ENCODE measurements at places on chromosomes 2 and 18.

GRCh38 chr2:45210462-45211195 lies 201.4 kb upstream of the SIX2 start:
- ATAC-seq = no peak

- ATAC-seq = no peak
These were observed 277.0 kb downstream of the CDH2 start for GRCh38 chr18:27899893-27900292.

DNA sequence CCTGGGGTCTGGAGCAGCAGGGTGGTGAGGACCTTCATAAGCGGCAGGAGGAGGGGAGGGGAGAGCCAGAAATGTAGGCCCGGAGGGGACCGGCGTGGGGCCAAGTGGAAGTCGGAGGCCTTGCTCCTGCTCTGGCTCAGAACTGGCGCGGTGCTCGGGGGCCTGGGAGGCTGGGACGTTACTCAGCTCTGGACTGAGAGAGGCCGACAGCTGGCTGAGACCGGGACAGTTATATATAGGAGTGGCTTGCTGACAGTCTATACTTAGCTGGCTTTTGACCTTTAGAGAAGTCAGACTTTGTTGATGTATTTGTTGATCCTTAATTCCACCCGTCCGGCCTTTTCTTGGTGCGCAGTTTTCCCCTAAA lies 15.7 kb downstream of the IGFBP5 start:
- ATAC-seq = no peak

DNA sequence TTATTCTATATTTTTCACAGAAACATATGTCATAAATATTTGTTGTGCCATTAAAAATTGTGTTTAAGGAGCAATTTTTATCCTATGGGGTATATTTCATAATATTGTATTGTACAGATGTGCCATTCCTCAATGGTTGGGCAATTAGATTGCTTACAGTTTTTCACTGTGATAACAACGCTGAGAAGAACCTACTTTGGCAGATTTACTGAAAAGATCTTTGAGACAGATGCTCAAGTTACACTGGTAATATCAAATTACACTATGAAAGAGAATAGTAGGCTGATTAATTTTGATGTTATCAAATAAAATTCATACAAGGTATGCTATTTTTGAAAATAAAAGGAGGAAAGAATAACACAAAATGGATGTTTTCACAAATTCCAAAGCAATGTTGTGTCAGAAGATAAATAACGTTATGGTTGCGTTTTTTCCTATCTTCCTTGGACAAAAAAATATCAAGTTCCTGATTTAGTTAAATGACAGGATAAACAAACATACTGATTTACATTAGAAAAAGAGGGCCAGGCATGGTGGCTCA lies 335.1 kb upstream of the ZNF521 start:
- ATAC-seq = no peak

DNA sequence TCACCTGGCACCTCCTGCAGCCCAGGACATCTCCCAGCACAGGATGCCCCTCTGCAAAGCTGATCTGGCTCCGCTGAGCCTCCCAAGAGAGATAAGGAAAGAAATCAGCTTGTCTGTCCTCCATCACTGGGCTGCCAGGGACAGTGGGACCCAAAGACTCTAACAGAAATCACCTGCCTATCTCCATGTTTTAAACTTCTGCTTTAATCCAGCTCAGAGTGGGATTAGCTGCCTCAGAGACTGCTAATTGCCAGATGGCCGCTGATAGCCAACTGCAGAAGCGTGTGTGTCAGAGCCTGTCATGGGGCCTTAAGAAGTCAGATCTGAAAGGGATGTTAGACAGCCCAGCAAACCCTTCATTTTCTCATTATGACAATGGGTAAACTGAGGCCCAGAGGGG lies 389.4 kb upstream of the KLHL29 start:
- no peak for ATAC-seq

DNA sequence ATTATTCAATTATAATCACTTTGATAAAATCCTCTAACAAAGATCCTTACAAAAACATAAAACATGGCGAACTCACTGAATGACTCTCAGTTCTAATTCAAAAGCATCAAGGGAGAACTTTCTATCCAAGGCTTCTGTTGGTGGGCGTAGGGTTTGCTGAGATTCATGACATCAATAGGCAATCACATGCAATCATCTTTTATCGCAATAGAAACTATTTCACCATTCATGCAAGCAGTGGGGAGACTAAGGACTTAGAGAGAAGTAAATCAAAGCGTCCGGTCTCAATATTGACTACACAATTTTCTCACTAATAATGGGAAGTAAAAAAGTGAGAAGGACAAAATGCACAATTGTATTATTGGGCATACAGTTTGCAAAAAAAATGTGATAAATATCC lies 168.7 kb downstream of the SCG2 start:
- ATAC-seq = no peak

- no peak for ATAC-seq
These were observed 921.1 kb downstream of the SOCS6 start for GRCh38 chr18:71209944-71210343.

DNA sequence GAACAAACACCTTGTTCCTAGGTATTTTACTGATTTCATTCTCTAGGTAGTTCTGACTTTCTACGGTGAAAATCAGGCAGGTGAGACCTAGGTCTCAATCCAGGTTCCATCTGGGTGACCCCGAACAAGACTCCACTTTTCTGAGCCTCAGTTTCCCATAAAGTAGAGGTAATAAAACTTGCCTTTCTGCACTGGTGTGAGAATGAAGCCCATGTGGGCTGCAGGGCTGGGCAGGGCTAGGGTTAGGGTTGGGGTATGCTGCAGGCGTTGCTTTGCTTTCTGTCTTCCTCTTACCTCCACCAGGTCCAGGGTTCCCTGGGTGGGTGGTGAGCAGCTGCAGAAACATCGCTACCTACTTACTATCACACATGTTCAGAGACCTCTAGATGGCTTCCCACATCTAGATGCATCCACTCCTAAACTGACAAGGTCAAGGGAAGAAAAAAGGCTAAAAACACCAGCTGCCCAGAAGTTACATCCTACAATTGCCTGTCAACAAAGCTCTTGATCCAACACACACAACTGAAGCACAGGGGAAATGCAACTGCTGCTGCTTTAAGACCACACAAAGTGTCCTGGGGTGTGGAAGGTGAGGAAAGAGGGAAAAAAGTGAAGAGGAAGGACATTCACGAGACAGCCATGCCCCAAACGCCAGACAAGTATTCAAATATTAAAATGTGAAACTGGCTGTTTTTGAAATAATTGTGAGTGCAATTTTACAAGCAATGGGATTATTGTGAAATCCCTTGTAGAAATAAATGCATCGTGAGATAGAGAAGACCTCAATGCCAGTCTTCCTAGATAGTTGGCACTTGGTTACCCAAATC lies 23.5 kb downstream of the MBP start:
- no peak for ATAC-seq

GRCh38 chr2:218396688-218397462 lies 2.8 kb upstream of the CTDSP1 start:
- no peak for ATAC-seq

DNA sequence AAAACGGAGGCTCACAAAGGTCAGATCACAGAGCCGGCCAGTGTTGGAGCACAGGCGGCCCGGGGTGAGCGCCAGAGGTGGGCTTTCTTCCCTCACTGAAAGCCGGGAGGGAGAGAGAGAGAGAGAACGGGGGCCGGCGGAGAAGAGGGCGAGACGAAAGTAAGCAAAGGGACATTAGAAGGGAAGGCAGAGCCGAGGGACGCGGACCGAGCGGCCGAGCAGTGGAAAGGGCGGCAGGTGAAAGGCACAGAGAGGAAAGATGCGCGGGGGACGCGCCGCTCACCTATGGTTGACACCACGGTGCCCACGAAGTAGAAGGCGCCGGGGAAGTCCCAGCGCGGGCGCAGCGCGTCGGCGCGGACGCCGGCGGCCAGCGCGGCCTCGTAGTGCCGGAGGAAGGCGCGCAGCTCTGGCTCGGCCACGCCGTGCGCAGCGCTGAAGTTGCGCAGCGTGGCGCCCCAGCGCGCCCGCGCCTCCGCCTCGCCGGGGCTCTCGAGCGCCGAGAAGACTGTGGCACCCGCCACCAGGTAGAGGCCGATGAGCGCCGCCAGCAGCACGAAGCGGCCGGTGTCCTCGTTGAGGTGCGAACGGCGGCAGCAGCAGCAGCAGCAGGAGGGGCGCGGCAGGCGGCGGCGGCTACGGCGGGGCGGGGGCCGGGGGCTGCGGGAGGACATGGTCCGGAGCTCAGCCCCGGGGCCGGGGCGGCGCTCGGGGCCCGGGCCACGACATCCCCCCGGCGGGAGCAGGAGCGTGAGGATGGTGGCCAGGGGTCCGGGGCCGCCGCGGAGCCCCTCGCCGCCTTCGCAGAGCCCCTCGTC lies 166.9 kb downstream of the MSH2 start:
- ATAC-seq = no peak

DNA sequence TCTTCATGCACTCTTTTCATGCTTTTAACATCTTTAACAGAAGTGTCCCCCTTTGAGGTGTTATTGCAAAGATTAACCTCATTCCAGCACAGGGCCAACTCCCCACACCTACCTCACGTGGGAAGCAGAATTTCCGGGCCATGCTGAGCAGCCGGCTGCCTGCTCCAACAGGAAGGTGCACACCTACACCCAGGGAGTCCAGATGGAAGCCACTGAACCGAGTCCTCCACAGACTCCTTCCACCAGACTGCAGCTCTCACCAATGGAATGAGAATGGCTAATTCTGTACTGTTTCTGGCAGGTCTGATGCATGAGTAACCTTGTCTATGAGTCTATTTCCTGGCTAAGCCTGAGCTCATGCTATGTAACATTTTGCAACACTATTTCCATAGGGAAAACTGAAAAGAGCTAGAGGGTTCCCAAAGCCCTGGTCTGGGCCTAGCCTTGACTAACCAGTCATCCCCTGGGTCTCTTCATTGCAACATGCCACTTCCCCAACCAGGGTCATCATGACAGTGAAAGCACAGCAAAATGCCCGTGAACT lies 11.0 kb downstream of the ERFE start:
- ATAC-seq = no peak

DNA sequence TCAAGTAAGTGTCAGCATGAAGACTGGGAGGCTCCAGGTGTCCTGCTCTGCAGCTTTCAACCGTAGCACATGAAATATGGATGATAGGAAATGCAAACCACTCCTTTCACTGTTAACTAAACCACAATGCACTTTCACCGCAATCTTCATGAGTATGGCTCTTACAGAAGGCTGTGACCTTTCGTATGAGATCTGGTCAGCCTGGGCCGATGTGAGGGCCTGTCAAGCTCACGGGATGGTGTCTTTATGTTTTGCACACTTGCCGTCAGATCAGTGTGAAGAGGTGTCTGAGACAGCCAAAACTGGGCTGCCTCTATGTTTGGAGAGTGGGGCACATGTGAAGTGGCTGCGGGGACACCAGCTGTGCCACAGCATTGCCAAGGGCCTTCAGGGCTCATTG lies 62.8 kb upstream of the AFF3 start:
- ATAC-seq = peak; percentile 31

GRCh38 chr2:10544252-10544651 lies 96.1 kb upstream of the ODC1 start:
- peak; percentile 76 for ATAC-seq

DNA sequence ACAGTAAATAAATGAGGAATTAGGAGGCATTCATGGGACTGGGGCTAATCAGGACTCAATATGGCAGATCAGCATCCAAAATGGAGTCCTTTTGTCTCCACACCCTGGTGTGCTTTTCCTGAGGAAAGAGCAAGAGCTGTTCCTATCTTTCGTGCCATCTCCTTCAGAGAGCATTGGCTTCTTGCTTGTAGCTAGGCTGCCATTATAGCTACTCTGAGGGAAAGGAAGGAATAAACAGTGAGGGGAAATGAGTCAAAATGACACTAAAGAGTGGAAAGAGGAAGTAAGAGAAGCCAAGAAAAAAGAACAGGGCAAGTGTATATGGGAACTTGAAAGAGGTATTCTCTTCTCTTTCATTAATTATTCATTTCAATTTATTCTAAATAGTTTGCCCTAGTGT lies 8.4 kb upstream of the NMI start:
- peak; percentile 92 for ATAC-seq

GRCh38 chr2:72198532-72199241 lies 51.0 kb upstream of the CYP26B1 start:
- no peak for ATAC-seq

DNA sequence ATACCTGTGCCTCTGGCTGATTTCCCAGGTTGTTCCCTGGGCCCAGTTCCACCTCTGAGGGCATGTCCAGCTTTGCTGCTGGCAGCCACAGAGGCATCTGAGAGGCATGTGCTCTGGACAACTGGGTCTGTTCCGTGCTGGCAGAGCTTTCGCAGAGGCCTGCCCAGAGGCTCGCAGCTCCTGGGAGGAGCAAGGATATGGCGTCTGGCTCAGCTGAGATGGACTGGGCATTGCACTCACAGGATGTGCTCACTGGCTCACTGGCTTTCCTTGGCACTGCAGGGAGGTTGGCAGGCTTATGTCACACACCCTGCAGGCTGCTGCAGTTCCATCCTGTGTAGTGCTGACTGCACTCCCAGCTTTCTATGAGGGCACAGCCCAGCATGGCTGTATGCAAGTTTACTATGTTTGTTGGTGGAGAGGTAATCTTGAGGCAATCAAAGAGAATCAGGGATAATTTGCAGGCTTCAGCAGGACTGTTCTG lies 172.3 kb downstream of the PRKCE start:
- no peak for ATAC-seq

DNA sequence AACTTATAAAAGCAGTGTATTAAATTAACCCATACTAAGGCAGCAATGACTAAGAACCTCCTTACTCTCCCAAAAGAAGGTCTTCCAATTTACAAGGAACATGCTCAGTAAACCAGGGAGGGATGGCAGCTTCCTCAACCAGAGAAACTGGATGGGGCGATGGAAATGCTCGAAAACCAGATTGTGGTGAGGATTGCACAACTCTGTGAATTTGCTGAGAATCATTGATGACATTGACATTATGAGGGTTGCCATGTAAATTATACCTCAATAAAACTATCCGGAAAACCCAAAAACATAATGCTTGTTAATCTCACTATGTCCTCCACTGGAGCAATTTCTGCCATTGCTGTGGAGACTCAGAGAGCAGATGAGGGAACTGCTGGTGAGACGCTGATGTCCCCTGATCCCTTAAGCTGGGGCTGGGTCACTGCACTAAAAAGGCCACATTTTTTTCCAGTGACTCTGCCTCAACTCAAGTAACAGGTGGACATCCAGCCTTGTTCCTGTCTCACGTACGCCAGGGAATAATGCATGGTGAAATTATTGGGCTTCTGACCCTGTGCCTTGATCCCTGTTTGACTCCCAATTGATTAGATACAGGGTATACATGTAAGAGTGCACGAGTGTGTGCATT lies 288.3 kb downstream of the CYP26B1 start:
- no peak for ATAC-seq

- no peak for ATAC-seq
These were observed 98.0 kb downstream of the PTPN4 start for GRCh38 chr2:119857742-119858141.

- no peak for ATAC-seq
These were observed 28.8 kb downstream of the LOXHD1 start for GRCh38 chr18:46628206-46628605.

- ATAC-seq = no peak
These were observed 273.2 kb downstream of the BCL11A start for GRCh38 chr2:60280238-60280637.

DNA sequence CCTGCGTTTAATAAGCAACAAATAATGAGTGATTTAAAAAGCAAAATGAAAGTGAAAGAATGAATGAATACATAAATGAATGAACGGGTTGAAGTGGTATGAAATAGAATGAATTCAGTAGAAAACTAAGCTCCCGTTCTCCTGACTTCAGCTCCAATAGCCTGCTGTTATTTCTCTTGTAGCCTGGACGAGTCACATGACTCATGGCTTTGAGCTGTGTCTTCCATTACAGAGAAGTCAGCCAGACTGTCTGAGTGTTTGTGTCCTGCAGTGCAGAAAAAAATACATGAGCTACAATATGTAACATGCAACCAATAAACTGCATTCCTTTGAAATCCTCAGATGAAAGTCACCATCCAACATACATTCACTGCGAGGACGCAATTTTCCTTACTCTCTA lies 21.2 kb downstream of the SCG2 start:
- no peak for ATAC-seq
